ENCODE measurements at places on chromosomes 2 and 18.

- no peak for DNase-seq
These were observed 11.8 kb downstream of the NCKAP1 start for GRCh38 chr2:183026424-183026823.

DNA sequence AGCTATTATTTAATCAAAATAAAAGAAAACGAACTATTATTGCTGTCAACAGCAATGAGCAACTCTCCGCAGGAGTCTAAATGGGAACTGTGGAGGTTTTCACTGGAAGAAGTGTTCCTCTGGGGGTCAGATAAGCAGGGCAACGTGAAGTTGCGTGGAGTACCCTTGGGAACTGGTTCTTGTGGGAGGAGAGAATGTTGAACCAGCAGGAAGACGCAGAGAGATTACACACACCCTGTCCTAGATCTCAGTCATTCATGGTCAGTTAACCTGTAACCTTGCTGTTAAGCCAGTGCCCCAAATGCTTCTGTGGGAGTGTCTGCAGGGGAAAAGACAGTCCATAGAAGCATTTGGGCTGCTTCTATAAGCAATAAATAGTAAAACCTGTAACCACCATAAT lies 20.4 kb upstream of the CABLES1 start:
- DNase-seq = no peak

DNA sequence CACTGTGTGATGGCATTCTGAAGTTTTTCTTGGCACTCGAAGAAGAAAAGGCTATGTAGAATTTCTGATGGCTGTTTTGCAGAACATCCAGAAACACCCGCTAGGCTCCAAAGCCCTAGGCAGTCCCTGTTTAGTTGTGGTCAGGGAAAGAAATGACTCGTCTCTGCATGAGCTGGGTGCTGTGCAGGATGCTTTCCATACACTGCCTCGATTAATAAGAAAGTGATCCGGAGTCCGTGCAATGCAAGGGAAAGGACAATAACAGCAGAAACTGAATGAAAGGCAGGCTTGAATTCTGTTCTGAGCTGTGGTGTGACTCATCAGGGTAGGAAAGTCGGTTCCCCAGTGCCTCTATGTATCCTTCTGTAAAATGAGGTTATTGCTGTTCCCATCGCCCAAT lies 18.7 kb downstream of the MAPRE3 start:
- DNase-seq = no peak

DNA sequence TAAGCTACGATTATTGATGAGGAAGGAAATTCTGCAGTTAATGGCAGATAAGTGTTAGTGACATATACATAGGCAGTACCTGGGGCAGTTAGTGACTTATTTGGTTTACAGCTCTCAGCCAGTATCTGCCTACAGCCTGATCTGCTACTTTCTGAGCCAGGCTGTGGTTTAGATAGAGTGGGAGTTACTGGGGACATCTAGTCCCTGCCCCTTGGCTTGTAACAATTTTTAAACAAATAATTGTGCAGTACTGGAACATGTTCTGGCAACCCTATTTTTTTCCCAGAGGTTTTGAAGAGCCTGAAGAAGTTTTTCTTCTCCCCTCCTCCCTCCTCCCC lies 2.3 kb downstream of the KIF5C start:
- no peak for DNase-seq

- no peak for DNase-seq
These were observed 31.4 kb upstream of the B3GNT7 start for GRCh38 chr2:231364061-231364460.

DNA sequence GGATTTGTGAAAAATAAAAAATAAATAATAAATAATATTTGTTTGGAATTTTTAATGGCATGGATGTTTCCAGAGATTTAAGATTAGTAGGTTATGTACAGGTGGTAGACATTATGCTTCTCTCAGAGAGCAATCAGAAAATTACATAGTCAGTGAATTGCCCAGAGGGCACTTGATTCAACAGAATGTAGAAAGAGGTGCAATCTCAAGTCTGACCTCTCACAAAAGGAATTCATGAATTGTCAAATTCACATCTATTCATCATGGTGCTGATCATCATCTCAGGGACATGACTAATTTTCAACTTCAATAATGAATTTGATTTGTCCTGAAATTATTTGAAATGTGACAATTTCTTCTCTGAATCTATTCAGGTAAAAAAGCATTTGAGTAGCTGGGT lies 172.5 kb downstream of the PDE11A start:
- no peak for DNase-seq

GRCh38 chr18:26746826-26747475 lies 118.6 kb downstream of the AQP4 start:
- no peak for DNase-seq

DNA sequence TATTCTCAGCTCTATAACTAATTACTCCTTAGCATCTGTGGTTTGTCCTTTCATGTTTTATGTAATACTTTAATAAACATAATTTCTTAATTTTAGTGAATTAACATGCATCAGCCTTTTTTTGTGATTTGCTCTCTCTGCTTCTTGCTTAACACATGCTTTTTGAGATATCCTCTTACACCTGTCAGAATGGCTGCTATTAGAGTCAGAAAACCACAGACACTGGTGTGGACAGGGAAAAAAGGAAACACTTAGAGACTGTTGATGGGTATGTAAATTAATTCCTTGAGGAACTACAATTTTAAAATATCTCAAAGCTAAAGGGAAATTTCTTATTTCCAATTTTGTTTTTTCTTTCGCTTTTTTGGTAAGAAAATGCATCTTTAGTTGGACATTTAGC lies 549.0 kb downstream of the ZNF804A start:
- no peak for DNase-seq

DNA sequence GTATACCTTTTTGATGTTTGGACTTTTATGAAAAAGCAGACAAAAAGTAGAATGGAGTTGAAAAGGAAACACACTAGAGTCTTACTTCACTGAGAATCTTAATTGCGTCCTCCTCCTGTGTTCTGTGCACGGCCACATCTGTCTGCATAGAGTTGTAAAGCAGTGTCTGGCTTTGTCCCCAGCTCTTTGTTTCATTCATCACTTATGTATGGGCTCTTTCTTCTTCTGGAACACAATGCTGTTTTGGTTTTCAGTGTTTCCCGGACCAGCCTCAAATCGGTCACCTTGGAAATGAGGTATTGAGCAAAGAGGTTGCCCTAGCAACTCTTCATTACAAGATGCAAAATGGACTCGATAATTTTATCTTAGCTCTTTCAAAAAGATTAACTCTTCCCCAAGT lies 104.3 kb upstream of the CNGA3 start:
- no peak for DNase-seq

- no peak for DNase-seq
These were observed 34.8 kb downstream of the RIT2 start for GRCh38 chr18:43080671-43081070.

- peak; percentile 14 for DNase-seq
These were observed 127.5 kb downstream of the COL4A4 start for GRCh38 chr2:227036527-227036926.

- no peak for DNase-seq
These were observed 264.8 kb downstream of the KLHL29 start for GRCh38 chr2:23649819-23650218.

DNA sequence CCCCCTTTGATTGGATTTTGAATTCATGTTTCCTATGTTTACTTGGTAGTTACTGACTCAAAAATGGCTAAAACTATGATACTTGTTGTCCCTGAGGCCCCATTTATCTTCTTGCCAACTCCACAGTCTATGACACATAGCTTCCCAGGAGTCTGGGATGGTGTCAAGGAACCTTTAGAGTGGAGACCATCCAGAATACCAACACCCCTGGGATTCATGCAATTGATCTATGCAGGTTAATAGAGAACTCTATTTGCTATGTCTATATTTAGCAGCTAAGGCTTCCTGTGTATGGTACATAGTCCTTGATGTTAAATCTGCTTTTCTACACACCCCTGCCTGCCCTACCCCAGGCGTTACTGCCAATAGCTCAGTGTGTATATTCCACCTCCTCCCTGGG lies 218.5 kb upstream of the HDAC4 start:
- DNase-seq = no peak

- no peak for DNase-seq
These were observed 180.9 kb downstream of the PID1 start for GRCh38 chr2:229090225-229090624.

GRCh38 chr18:24209558-24209957 lies 70.7 kb downstream of the CABYR start:
- DNase-seq = no peak

GRCh38 chr2:57892920-57893319 lies 153.7 kb upstream of the VRK2 start:
- no peak for DNase-seq

DNA sequence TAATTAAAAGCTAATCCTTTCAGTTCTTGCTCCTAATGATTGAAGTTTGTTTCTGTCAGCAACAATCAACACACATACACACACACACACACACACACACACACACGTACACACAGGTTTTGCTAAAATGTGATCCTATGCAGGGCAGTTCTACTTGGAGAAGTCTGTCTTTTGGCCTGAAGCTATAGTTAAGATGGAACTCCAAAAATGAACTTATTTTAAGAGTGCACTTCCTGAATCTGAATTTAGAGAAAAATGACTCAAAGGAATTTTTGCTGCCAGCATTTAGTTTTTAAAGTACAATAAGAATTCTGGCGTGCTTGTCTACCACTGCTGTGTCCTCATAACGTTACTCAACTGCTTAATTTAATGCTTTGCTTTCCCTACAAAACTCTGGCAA lies 6.6 kb downstream of the GALNT5 start:
- DNase-seq = no peak

- no peak for DNase-seq
These were observed 207.9 kb downstream of the GLI2 start for GRCh38 chr2:120943403-120944034.

DNA sequence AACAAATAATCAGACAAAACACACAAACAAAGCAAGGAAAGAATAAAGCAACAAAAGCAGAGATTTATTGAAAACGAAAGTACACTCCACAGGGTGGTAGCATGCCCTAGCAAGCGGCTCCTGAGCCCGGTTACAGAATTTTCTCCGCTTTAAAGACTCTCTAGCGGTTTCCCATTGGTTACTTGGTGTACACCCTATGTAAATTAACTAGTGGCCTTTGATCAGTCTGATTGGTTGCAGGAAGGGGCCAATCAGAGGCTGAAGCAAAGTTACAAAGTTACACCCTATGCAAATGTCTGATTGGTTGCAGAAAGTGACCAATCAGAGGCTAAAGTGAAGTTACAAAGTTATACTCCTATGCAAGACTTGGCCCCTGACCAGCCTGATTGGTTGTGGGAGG lies 242.9 kb downstream of the LDLRAD4 start:
- DNase-seq = no peak

DNA sequence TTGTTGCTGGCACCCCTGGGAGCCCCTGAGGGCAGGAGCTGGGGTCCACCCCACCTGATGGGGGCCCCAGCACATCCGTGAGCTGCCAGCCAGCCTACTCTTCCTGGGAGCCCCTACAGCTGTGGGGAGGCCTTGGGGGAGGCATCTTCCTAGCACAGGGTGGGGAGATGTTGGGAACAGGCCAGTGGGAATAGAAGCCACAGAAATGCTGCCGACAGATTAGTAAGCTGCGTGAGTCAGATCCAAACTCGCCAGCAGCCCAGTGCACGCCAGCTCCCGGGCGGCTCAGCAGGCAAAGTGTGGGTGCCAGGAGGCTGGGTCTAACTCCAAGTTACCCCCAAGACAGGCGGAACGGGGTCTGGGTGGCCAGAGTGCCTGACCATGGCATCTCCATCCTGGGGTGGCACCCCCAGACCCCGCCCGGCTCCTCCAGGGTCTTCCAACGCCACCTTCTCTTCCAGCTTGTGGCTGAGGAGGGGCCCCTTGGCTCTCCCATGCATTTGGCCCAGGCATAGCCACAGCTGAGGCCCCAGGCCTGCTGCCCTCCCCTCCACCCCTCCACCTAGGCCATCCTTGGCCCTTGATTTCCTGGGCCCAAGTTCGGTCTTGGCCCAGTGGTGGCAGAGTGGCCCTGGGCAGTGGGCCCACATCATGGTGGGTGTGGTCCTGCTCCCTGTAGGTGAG lies 15.3 kb downstream of the CROCC2 start:
- DNase-seq = no peak

DNA sequence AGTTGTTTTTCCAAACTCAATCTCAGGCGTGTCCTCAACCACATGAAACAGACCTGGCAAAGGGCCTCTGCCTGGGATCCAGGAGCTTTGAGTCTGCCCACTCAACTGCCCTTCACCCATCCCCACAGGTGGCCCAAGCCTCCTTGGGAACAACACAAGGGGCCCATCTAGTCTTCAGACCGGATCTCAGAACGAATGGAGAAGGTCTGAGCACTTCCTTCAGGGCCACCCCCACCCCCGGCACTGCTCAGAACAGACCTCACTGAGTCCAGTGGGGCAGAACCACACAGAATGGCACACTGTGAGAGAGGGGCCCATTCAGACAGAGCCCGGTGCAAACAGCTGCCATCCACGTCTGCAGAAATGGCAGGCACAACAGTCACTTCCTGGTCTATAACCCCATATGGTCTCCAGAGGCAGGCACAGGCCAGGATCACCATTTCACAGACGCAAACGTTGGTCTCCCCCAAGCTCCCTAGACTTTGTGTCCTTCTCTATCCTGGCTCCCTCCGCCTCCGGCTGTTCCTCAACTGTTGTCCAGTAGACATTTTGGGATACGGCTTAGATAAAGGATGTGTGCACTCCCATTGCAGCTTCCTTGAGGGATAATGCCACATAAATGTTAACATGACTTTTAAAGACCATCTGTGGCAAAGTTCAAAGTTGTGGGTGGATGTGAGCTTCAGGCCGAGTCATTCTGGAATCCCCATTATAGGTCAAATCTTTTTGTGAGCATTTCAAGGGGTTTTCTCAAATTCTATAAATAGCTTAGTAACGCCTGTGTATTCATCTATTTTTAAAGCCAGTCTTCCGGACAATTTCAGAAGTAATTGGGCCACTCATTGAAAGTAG lies 149.7 kb downstream of the SMAD7 start:
- no peak for DNase-seq

DNA sequence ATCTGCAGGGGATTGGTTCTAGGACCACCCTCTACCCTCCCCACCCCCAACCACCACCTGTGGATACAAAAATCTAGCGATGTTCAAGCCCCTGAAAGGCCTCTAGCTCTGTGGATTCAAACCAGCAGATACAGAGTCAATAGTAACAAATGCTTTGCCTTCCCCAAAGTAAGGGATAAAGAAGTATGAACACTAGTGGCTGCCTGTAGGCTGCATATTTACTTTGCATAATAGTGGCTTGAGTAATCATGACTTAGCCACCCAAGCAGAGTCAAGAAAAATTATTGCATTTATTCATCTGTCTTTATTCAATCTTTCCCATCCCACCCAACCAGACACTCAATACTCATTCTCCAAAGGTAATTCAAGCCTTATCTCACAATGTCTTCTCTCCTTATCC lies 43.8 kb downstream of the SOCS6 start:
- DNase-seq = no peak

GRCh38 chr2:35116151-35116550 lies 1239.4 kb upstream of the CRIM1 start:
- no peak for DNase-seq

DNA sequence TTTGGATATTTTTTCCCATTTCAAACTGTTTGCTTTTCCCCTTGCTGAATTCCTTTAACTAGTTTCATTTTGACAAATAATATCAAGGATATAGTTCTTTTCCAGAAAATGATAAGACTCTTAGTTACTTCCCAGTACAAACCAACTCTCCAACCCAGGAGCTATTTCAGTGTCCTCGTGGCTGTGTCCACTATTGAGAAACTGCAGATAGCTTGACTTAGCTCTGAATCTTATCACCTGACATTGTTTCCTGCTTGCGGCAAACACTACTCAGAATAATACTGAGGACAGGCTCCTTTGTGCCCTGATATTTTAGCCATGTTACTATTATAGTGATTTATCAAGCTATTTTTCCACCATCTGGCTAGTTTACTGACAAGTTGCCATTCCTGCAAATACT lies 74.6 kb downstream of the KLF7 start:
- no peak for DNase-seq

GRCh38 chr2:201807452-201807999 lies 1.2 kb downstream of the CDK15 start:
- peak; percentile 26 for DNase-seq

All from NCI-H2227 treated with DMSO at 0.1 percent for 48 hours (cell line).